Left lobe of liver (tissue), 2 donors: ENCODE measurements at places on chromosomes 5 and 9. TPM values are rescaled to one million over a fixed set of nuclear protein-coding genes. Genes with fewer than 3 reads are reported as not detected.

- DNase-seq, result no peak
These were observed 23.0 kb downstream of the PCDHGC5 start for GRCh38 chr5:141511771-141512325.

- no peak for DNase-seq
These were observed 77.0 kb upstream of the PLPP6 start for GRCh38 chr9:4585135-4585534.

GRCh38 chr5:43855452-43855851, 252.5 kb downstream of the NNT start:
- no peak for DNase-seq

DNA sequence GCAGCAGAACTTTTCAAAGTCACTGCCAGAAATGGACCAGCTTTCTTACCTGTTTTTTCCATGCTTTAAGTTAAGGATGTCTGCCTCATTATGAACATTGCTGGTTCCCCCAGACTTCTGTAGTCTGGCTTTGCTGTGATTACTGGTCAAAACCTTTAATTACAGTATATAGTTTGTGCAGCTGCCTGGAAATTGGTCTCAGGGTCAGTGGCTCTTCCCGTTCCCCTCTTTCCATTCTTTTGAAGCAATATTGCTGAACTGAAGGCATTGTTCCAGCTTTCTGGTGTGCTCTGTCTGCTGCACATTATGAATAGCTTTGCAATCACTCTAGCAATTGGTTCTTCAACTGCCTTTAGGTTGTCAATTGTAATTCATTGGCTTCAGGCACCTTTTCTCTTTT, 206.5 kb downstream of the ARL15 start:
- no peak for DNase-seq

DNA sequence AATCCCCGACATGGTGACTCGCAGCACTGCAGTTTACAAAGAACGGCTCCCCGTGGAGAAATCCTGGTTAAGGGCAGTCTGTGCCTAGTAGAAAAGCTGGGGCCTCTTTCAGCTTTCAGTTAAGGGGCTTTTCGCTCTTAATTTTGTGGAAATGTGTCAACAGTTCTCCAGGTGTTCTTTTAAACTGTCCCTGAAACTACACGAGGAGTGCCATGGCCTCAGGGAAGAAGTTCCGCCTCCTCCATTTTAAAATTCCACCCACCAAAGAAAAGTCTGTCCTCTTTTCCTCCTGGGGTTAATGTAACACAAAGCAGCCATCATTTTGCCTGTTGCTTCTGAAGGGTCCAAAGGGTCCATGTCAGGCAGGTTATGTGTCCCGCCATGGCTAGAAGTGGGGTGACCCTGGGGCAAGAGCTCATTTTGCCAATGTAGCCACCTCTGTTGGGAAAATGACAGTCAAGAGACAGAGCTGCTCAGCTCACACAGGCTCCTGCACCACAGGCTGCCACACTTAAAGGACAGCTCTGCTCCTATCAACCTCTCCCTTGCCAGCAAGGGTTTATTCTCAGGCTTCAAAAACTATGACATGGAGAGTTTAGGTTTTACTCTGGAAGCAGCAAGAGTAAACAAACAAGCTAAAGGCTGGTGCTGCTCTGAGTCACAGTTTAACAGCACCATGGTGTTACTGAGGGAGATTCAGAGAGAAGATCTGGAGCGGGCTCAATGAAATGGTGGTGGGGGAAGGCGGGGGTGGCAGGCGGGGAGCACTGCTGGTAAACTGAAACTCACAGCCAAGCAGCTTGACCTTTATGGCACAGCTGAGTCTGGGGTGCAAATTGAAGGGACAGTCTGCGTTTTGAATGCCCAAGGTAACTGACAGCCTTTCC, 3.2 kb downstream of the WHRN start:
- DNase-seq, result no peak

- DNase-seq, result no peak
These were observed 25.5 kb downstream of the GRAMD2B start for GRCh38 chr5:126448720-126449119.

DNA sequence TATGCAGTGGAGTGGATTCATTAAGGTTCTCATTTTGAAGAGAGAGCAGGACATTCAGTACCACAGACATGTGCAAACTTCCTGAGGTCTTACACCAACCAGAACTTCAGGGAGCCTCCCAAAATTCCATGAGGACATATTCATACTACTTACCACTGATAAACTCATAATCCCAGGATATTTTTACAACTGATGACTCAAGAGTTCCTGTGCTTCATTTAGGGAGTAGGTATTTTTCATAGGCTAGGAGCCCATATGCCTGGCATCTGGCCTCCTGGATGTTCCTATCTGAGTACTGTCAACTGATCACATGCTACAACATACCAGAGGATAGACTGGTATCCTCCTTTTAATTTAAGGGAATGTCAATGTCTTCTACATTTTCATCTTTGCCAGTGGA, 578.0 kb downstream of the EFNA5 start:
- no peak for DNase-seq

GRCh38 chr9:134834217-134834956, 46.2 kb upstream of the FCN2 start:
- no peak for DNase-seq

DNA sequence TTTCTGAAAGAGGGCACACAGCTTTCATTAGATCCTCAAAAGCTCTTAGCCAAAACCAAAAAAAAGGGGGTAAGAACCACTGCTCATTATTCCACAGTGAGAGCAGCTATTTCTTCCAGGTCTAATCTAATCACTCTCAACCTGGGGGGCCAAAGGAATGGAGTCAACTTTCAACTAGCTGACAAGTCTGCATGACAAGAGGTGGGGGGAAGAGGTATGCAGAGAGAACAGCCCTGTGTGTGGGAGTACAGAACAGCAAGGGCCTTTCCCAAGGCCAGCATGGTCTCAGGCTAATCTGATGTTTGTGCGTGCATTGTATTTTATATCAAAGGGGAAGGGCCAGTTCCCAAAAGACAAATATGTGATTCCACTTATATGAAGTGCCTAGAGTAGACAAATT, 36.9 kb upstream of the PIP5K1B start:
- DNase-seq, result no peak

- no peak for DNase-seq
These were observed 563.7 kb upstream of the DAP start for GRCh38 chr5:11324521-11325289.

- no peak for DNase-seq
These were observed 90.8 kb upstream of the IRX4 start for GRCh38 chr5:1973391-1974013.

GRCh38 chr9:116715751-116716150, 28.6 kb downstream of the TRIM32 start:
- DNase-seq, result no peak

- no peak for DNase-seq
These were observed 5.7 kb downstream of the TRIM52 start for GRCh38 chr5:181255276-181255675.

- DNase-seq, result no peak
These were observed 475.9 kb downstream of the TLE1 start for GRCh38 chr9:81213456-81213855.

DNA sequence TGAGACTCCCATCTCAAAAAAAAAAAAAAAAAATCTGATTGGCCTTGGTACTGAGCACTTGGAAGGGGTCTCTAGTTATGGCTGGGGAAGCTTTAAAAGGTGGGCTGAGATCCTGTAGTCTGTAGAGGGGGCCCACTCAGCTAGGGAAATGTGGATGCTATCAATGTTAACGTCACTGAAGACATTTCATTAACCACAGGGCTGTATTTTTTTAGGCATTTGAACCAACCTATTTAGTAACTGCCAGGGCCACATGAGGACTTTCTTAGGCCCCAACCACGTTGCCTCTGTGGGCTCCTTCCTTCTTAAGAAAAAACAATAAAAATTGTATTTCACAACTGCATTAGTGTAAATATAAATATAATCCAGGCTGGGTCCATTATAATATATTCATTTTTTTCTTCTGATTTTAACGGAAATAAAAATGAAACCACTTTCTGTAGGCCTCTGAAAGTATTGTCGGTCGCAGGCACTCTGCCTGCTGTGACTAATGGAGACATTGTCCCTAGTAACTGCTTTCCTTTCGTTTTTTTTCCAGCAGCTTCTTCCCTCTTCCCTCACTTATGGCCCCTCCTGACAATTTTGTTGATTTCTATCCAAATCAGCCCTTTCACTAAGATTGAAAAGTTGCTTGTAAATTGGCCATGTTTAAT, 71.6 kb downstream of the GCNT1 start:
- DNase-seq, result no peak

IL3 gene
- not detected for total RNA-seq

RALGPS1 gene
- 3.2 TPM for total RNA-seq

SLC46A2 gene
- not detected for total RNA-seq

PCDHA1 gene
- not detected for total RNA-seq

FOXI1 gene
- total RNA-seq, result not detected

SPATA31D4 gene
- not detected for total RNA-seq

LCN10 gene
- 0.15 TPM for total RNA-seq

C7 gene
- 96.0 TPM for total RNA-seq
